ENCODE measurements at places on chromosomes 7 and 10.

DNA sequence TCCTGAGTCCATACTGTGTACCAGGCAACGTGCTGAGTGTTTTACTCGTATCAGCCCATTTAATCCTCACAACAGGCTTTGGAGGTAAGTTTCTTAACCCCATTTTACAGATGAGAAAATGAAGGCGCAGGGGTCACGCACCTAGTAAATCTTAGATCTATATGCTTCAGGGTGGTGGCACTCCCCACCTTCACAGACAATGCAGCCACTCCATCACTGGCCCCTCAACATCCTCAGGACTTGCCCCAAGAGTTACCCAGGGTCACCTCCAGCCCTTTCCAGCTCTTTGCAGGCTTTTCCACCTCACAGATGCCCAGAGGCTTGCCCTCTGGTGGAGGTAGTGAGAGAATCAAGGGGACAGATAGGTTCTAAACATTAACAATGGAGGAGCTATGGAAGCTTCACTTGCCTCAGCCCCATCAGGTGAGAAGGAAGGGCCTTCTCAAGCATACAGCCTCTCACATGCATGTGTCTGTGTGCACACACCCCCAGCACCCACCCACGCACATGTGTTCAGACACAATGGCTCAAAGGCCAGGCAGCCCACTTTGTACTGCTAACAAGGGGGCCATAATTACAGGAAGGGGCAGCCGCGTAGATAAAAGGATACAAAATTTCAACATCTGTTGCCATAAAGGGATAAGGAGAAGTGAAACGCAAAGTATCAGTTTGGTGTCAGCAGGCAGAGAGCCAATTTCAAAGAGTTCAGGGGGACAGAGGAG is 29.1 kb downstream of the DPCD start:
- no peak for DNase-seq
- no peaks in the 10 kb centered on the region for H3K27me3 ChIP-seq
- no peaks in the 10 kb centered on the region for H3K36me3 ChIP-seq

GRCh38 chr7:130902755-130903357 is 168.8 kb upstream of the KLF14 start:
- H3K4me3 ChIP-seq: no peak overlapping the region
- H3K27ac ChIP-seq: no peak overlapping the region
- no peak for DNase-seq
- no peaks in the 10 kb centered on the region for H3K36me3 ChIP-seq
- H3K27me3 ChIP-seq: no peaks in the 10 kb centered on the region

DNA sequence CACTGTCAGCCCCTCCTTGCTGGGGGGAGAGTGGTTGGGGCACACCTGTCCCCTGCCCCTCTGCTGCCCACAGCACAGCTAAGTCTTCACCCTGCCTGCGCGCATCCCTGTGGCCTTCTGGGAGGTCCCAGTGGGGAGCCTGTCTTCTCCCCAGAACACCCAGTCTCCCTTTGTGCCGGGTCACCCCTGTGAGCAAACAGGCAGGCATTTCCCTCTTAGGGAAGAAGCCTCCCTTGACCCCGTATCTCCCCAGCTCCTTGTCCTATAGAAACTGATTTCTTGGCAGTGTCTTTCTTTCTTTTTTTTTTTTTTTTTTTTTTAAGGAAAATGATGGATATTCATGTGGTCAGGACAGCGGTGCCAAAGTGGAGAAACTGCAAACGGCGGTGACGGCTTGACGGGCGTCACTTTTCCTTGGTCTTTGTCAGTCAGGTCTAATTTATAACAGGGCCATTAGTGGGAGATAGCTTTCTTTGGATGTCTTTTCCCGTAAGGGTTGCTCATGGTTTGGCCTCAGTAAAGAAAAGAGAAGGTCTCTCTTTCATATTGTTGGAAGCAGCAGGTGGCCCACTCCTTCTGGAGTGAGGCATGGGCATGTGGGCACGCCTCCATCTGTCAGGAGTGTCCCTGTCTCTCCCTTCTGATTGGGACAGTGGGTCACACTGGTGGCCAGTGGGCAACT is 115.3 kb downstream of the NKX6-2 start:
- H3K27ac ChIP-seq: no peak overlapping the region
- no peaks in the 10 kb centered on the region for H3K4me1 ChIP-seq
- no peak for DNase-seq

DNA sequence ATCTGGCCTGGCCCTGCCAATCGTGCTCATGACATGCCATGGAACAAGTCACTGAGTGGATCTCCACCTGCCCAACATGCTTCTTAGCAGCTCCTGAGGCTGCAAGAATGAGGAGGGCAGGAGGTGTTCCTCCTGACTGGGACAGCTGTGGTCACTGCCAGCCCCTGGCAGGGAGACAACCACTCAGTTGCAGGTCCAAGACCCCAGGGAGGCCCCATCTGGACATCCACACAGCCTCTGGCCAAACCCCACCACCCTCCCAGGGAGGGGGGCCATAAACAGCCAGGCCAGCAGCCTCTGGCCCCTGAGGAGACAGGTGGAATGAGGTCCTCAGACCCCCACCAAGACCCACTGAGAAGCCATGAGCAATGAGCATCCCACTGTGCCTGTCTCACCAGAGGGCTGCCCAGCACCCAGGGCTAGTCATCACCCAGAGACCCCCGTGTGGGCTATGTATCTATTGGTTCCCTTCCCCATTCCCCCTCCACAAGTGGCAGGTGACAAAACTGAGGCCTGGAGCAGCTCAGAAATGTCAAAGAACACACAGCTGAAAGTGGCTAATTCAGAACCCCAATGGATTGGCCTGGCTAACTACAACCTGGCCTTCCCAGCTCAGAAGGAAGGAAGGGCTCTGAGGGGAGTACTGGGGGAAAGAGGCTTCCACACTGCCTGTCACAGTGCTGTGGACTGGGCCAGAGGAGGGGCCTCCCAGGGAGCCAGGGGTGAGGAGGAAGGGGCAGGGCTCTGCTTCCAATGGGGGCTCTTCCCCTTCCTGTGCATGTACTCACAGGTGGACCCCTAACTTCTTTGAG is 3.0 kb downstream of the GPRIN2 start:
- peaks cover 22% of the 10 kb centered on the region for H3K27me3 ChIP-seq
- no peak overlapping the region for H3K4me3 ChIP-seq
- H3K27ac ChIP-seq: no peak overlapping the region

- no peaks in the 10 kb centered on the region for H3K36me3 ChIP-seq
- peaks cover 43% of the 10 kb centered on the region for H3K27me3 ChIP-seq
- H3K27ac ChIP-seq: no peak overlapping the region
- H3K4me1 ChIP-seq: peaks cover 15% of the 10 kb centered on the region
These were observed 16.3 kb downstream of the CYP3A4 start for GRCh38 chr7:99767662-99768061.

DNA sequence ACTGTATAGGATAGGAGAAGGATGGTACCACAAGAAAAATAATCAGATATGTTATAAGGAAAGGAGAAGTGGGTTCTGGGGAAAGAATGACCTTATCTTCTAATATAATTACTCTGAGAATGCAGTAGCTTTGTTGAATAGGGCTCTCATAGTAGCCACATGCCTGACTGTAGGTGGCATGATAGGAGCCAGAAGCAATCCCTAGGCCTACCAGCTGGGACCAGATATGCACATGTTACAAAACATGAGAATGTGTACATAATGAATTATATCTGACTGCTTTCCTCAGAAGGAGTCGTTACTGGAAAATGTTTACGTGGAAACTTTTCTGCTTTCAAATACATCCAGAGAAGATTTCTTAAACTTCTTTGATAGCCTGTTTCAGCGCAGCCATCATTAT is 53.2 kb upstream of the FAM3C start:
- H3K27me3 ChIP-seq: no peaks in the 10 kb centered on the region
- no peak for DNase-seq
- no peak overlapping the region for H3K4me3 ChIP-seq
- no peaks in the 10 kb centered on the region for H3K36me3 ChIP-seq
- H3K27ac ChIP-seq: no peak overlapping the region
- no peaks in the 10 kb centered on the region for H3K4me1 ChIP-seq

GRCh38 chr7:25187932-25188331 is 40.4 kb downstream of the NPVF start:
- no peaks in the 10 kb centered on the region for H3K4me1 ChIP-seq
- H3K36me3 ChIP-seq: no peaks in the 10 kb centered on the region
- no peak for DNase-seq
- H3K27ac ChIP-seq: no peak overlapping the region
- H3K4me3 ChIP-seq: no peak overlapping the region
- H3K27me3 ChIP-seq: no peaks in the 10 kb centered on the region

DNA sequence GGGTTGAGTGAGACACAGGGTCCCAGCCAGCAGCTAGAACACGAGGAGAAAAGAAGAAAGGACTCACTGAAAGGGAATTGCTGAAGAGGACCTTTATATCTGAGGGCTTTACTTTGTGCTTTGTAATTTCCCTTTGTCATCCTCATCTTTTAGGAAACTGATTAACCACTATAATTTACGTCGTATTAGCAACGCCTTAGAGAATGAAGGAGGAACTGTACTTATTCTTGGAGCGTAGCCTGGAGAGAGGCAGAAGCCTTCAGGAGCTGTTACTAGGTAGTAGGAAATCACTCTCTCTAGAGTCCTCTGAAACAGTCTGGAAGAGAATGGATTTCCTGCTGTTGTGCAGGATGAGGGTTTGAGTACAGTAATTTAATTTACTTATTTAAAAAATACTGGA is 101.0 kb upstream of the STEAP1B start:
- H3K27me3 ChIP-seq: no peaks in the 10 kb centered on the region
- H3K4me1 ChIP-seq: no peaks in the 10 kb centered on the region
- no peak overlapping the region for H3K4me3 ChIP-seq
- DNase-seq: no peak
- H3K27ac ChIP-seq: no peak overlapping the region

DNA sequence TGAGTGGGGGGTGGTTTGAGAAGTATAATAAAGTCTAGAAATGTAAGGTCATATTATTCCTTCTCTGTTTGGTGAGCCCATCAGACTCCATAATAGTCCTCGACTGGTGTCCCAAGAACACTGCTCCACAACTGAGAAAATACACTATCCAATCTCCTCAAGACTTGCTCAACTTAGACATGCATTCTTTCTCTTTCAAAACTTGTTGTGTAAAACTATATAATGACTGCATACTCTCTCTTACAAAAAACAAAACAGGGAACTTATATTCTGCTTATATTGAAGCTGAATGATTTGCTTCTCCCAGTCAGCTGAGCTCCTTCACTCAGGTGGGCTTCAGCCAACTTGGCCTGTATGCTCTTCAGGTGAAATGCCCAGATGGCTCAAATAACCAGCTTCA is 204.7 kb downstream of the ZNF365 start:
- no peak for DNase-seq
- H3K4me1 ChIP-seq: no peaks in the 10 kb centered on the region
- H3K36me3 ChIP-seq: no peaks in the 10 kb centered on the region

DNA sequence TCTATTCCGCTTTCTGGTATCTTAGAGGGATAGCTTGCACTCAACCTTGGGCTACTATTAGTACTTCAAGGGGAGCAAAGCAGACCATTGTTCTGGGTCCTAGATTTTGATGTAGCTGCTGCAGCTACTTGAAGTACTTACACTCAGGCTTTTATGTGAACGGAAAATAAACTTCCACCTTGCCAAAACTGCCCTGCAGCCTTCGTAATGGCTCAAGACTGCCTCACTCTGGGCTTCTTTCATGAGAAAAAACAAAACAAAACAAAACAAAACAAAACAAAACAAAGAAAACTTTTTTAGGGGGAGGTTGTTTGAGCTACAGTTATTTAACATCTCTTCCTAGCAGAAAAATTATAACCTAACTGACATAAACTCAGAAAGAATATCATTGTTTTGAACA is 19.4 kb upstream of the EPHB6 start:
- H3K4me1 ChIP-seq: peaks cover 6% of the 10 kb centered on the region
- no peak overlapping the region for H3K27ac ChIP-seq
- DNase-seq: no peak
- H3K4me3 ChIP-seq: no peak overlapping the region
- H3K36me3 ChIP-seq: no peaks in the 10 kb centered on the region
- H3K27me3 ChIP-seq: no peaks in the 10 kb centered on the region

- H3K27me3 ChIP-seq: no peaks in the 10 kb centered on the region
- peak; percentile 42 for DNase-seq
- H3K4me3 ChIP-seq: no peak overlapping the region
- H3K36me3 ChIP-seq: no peaks in the 10 kb centered on the region
These were observed 4.9 kb downstream of the COL17A1 start for GRCh38 chr10:104080762-104081161.

DNA sequence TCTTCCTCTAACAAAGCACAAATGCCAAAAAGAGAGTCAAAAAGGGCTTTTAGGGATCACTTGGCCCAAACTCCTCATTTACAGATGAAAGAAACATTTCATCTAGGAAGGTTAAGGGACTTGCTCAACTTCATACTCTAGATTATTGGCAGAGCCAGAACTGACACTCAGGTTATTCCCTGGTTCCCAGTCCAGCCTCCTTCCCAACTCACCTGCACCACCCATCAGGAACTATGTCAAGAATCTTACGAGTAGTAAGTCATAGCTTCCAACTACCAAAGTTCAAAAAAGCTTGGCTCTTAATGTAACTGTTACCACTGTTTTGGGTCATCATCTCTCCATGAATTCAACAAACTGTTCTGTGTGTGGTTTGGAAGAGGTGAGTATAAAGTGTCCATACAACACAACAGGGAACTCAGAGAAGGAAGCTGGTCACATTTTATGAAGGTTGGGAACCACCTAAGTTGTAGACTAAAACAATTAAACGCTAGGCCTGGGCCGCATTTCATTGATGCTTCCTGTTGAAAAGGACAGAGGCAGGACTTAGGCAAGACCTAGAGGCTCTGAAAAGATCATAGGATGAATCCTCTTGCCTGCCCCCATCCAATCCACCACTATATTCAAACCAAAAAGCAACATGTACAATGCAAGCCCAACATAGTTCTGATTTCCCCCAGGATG is 9.1 kb downstream of the PIK3AP1 start:
- no peaks in the 10 kb centered on the region for H3K36me3 ChIP-seq
- no peaks in the 10 kb centered on the region for H3K4me1 ChIP-seq
- no peak for DNase-seq
- H3K27ac ChIP-seq: no peak overlapping the region
- H3K4me3 ChIP-seq: no peak overlapping the region

DNA sequence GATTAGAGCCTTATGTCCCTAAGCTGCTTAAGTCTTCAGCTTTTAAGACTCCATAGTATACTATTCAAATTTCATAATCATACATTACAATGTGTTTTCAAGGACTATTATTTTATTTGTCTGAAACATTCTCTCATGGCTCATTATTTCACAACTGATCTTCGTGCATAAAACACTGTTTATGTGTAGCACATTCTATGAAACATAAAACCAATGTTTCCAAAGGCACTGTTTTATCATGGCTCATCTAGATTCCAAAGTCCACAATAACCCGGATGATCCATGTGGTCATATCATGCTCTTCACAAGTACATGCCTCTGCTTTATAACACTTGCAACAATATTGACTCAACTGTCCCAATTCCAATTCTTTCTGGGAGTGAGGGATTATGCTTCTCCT is 806.1 kb downstream of the TNS3 start:
- H3K4me3 ChIP-seq: no peak overlapping the region
- no peak overlapping the region for H3K27ac ChIP-seq
- no peak for DNase-seq
- no peaks in the 10 kb centered on the region for H3K36me3 ChIP-seq
- H3K27me3 ChIP-seq: no peaks in the 10 kb centered on the region
- H3K4me1 ChIP-seq: no peaks in the 10 kb centered on the region

- H3K4me3 ChIP-seq: no peak overlapping the region
- H3K36me3 ChIP-seq: no peaks in the 10 kb centered on the region
- no peaks in the 10 kb centered on the region for H3K4me1 ChIP-seq
- no peaks in the 10 kb centered on the region for H3K27me3 ChIP-seq
These were observed 34.3 kb downstream of the SNX8 start for GRCh38 chr7:2279896-2280295.

GRCh38 chr7:135160098-135160857 is 10.2 kb downstream of the CYREN start:
- H3K27ac ChIP-seq: peak overlapping the region; percentile 86
- DNase-seq: peak; percentile 78
- no peaks in the 10 kb centered on the region for H3K27me3 ChIP-seq
- H3K4me3 ChIP-seq: peak overlapping the region; percentile 21
- peaks cover 46% of the 10 kb centered on the region for H3K4me1 ChIP-seq

Data from MM.1S (cell line).